Activated naive CD4-positive, alpha-beta T cell treated with anti-CD3 and anti-CD28 coated beads for 36 hours (primary cell): ENCODE measurements at places on chromosomes 11 and 22.

DNA sequence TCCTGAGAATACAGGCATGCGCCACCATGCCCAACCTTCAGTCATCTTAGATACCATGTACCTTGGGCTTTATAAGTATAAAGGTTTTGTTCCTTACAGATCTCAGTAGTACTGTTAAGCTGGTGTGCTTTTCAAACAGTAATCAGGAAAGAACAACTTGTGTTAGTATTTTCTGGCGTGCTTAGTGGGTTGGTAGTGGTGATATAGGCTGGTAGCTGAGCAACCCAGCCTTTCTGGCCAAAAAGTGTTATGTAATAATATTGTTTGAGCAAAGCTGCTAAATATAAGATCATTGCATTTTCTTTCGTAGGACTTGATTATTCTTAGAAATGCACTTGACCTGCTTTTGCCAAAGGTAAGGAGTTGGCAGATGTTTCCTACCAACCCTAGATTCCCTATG, 6.5 kb downstream of the ADSL start:
- no peak for DNase-seq

DNA sequence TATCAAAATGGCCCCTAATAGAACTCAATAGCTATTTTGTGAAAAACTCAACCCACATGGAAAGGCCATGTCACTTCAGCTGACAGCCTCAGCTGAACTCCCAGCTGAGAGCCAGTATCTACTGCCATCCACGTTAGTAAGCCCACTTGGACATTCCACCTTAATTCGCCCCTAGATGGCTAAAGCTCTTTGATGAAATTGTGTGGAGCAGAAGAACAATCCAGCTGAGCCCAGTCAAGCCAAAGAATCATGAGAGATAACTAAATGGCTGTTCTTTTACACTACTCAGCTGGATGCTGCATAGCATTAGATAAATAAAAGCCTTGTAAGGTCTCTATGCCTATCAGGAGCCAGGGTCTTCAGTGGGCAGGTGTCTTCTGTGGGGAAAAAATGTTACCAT, 396.8 kb downstream of the AASDHPPT start:
- DNase-seq, result no peak

- no peak for DNase-seq
Measured at GRCh38 chr22:22591348-22592299, 32.6 kb upstream of the PRAME start.

DNA sequence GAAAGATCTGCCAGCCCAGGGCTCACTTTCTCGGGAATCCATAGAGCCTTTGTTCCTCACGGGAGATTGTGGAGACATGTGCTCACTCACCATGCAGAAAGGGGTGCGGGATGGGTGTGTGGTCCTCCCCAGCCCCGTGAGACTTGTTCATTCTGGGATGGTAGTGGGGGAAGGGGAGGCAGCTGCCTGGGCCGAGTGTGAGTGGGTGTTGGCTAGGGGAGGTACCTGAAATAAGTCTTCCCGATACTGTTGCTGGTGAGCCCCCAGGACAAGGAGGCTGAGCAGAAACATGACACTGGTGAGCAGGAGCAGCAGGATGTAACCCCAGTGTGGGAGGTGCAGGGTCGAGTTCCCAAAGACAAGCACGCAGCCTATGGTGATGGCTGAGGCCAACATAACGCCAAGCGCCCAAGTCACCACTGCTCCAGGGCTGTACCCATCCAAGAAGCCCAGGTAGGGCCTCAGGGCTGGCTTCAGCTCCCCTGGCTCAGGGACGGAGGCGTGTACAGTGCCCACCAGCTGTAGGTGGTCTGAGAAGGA, 2.8 kb downstream of the SLC7A4 start:
- no peak for DNase-seq

DNA sequence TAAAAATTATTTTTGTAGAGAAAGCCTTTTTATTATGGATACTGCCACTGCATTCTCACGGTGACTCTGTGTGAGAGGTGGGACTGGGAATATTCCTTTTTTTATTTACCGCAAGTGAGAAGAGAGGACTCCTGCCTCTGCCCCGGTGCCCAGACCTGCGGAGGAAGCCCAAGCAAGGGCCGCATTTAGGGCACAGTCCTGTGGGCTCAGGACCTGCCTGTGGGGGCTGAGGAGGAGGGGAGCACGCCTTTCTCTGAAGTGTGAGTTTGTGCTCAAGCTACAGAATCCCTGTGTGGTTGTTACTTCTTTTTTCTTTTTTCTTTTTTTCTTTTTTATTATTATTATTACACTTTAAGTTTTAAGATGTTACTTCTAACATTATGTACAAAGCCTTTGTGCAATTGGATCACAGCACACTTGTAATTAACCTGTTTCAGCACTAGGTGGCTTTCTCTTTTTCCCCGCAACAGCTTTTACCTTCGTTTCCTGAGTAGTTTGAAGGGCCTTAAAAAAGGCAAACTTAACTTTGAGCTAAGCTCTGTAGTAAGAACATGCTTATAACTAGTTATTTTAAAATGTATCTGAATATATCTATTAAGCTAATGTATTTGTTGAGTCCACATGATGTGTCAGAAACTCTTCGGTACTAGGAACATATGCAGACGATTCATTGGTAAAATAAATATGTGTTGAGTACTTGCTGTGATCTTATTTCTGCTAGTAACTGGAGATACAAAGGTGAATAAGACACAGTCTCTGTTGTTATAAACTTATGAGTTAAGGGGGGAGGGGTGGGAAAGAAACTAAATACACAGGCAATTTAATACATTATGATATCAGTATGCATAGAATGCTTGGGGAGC, 18.3 kb downstream of the AMOTL1 start:
- DNase-seq, result no peak

DNA sequence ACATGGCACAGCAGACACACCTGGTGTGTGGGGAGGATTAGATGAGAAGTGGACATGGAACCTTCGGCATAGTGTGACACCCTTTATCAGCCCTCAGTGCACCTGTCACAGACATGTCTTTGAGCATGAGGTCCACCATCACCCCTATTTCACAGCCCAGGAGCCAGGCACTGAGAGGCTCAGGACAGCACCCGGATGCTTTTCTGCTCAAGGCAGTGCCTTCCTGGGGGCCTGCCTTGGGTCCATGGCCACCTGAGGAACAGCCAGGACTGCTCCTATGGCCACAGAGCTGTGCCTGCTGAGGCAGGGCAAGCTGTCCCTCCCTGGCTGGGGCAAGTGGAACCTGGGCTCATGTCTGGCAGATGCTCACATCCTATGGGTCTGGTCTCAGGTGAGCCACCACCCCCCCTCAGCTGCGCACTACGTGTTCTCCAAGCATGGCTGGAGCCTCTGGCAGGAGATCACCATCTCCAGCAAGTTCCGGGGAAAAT, 75.8 kb downstream of the MORC2 start:
- no peak for DNase-seq
